ENCODE measurements at places on chromosomes 1 and 21.

GRCh38 chr1:147851149-147851548, 51.4 kb upstream of the GJA8 start:
- no peak for DNase-seq

DNA sequence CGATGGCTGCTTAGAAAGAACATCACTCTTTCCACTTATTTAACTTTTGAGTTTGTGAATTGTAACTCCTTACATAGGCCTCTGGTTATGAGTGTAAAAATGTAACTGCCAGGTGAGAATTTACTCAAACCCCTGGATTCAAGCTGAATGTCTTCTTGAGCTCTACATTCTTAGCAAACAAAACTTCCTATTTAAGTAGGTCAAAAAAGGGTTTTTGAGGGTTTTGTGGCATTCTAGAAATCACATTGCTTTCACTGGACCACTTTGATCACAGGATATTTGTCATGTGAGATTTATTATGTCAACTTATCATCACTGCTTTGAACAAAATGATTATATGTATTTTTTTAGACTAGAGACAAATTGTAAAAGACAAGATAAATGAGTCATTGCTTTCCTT, 5.7 kb downstream of the IL23R start:
- no peak for DNase-seq

- no peak for DNase-seq
Observed at GRCh38 chr21:43938751-43939442, 73.2 kb upstream of the TRAPPC10 start.

GRCh38 chr1:23420778-23421177, 3.8 kb downstream of the TCEA3 start:
- no peak for DNase-seq

Data from NCI-H146 (cell line).